ENCODE measurements at places on chromosomes 4 and X.

- no peak for DNase-seq
These were observed 13.3 kb upstream of the CD99 start for GRCh38 chrX:2677764-2678163.

DNA sequence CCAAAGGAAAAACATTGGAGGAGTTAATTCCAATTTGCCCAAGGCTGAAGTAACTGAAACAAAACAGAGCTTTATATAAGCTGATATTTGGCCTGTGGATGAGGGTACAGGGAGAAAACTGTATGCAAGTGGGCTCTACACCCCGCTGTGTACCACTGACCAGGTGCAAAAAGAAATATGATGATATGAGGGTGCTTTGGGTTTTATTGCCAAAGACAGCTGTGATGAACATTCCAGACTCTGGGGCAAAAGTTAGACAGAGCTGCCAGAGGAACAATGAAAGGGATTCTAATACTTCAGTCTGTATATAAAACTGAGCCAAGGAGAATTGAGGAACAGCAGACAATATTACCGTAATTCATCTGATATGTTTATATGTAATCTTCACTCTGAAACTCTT lies 117.4 kb downstream of the MID1 start:
- DNase-seq = no peak

- no peak for DNase-seq
These were observed 184.0 kb upstream of the KIT start for GRCh38 chr4:54473798-54474197.

GRCh38 chr4:89067417-89067816 lies 10.4 kb upstream of the FAM13A start:
- DNase-seq = no peak

GRCh38 chr4:141668200-141668910 lies 32.0 kb downstream of the IL15 start:
- DNase-seq = no peak

GRCh38 chr4:159252491-159252890 lies 149.6 kb downstream of the RAPGEF2 start:
- no peak for DNase-seq

DNA sequence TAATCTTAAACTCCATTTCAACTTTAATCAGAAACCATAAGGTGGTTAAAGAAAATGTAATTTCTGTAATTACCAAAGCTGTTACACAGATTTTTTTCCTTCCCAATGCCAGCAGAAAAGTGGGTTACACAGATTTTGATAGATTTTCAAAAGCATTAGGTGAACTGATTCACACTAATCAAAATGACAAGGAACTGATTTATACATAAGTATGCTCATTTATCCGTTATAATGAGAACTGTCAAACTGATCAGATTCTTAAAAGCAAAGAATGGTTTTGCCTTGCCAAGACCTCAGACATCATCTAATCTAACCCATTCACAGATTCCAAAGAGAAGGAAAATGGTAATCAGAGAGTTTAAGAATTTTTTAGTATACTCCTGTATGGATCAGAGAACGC lies 5.2 kb downstream of the UGDH start:
- DNase-seq = no peak

DNA sequence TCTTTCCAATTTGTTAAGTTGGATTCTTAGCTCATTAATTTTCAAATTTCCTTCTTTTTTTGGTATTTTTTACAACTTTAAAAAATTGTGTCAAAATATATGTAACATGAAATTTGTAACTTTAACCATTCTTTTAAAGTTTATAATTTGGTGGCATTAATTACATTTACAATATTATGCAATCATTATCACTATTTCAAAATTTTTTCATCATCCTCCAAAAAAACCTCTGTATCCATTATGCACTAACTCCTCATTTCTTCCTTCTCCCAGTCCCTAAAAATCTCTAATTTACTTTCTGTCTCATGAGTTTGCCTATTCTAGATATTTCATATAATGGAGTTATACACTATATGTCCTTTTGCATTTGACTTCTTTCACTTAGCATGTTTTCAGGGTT lies 4.7 kb upstream of the FAM47E start:
- DNase-seq = no peak

GRCh38 chr4:181613200-181613599 lies 630.0 kb upstream of the TENM3 start:
- no peak for DNase-seq
